Hematopoietic multipotent progenitor cell (in vitro differentiated cells): ENCODE measurements at places on chromosomes 2 and 18.

DNA sequence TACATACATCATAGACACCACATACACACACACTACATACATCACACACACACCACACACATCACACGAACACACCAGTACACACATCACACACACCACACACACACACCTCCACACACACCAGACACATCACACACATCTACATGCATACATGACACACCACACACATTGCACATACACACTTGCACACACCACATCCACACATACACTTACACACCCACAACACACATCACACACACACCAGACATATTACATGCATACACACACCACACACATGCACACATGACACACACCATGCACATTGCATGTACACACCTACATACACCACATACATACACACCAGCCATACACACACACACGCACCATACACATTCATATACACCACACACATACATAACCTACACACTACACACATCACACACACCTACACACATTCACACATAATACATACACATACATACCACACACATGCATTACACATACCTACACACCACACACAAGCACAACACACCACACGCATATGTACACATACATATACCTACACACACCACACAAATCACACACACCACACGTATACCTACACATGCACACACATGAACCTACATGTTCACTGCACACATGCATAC, 156.5 kb downstream of the NDUFA10 start:
- no peak for DNase-seq

- DNase-seq, result peak; percentile 83
These were observed 103.6 kb upstream of the AGAP1 start for GRCh38 chr2:235390108-235390815.

DNA sequence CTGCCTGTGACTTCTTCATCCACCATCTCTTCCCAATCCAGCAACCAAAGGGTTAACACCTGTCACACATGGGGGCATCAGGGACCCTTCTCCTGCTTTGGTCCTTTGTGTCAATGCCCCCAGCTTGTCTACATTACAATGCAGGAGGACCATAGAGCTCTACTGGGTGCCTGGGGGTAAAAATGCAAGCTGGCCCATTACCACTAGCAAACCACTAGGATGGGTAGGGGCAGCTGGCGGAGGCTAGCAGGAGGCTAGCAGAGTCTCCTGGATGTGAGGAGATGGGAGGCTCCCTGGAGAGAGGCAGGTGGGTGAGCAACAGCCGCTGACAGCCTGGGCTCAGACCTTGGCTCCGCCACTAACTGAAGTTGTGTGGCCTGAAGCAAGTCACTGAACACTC, 153.4 kb upstream of the SKOR2 start:
- no peak for DNase-seq

GRCh38 chr2:196783431-196784094, 15.9 kb downstream of the GTF3C3 start:
- DNase-seq, result no peak

DNA sequence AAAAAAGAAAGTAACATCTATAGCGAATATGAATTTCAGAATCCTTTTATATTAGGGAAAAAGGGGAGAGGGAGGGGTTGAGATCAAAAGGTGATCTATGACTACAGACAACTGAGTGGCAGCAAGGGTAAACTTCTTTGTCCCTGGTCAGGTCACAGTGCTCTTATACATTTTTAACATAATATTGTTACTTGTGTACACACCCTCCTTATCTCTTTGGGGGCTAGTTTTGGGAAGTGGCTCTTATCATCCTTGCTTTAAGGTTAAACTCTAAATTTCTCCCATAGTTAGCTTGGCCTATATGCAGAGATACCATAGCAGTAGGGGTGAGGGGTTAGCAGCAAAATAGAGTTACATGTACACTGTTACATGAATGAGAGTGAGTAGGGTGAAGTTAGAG, 31.6 kb upstream of the ATG16L1 start:
- no peak for DNase-seq

DNA sequence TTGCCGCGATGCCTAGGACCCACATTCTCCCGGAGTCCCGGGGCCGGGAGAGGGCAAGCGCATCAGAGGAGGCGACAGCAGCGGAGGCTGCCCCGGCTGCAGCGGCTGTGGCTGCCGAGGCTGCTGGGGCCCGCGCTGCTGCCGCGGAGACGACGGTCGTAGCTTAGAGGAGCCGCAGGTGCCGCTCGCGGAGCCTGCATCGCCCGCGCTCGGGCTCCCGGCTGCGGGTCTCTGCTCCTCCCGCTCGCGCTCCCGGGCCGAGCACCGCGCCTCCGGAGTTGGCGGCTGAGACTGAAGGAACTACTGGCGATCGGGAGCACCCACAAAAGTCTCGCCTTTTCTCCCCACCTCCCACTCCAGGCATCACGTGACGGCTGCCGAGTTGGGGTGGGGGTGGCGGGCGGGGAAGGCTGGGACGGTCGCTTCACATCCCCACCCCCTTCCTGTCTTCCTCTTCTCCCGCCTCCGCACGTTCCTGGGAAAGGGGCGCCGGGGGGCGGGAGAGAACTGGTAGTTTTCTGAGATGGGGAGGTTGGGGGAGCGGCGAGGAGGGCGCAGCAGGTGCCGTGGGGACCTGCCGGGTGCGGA, at the start of gene LYPD1:
Gene LYPD1, minus strand, starts transcription at position 298 of the 588 bp plus-strand sequence. Its CDS starts 273 bp downstream, at position 25.
- no peak for DNase-seq
